Fibroblast of pulmonary artery (primary cell): ENCODE measurements at places on chromosomes 5 and 9.

GRCh38 chr9:77707383-77708063 lies 59.4 kb upstream of the GNA14 start:
- peak; percentile 99 for DNase-seq

DNA sequence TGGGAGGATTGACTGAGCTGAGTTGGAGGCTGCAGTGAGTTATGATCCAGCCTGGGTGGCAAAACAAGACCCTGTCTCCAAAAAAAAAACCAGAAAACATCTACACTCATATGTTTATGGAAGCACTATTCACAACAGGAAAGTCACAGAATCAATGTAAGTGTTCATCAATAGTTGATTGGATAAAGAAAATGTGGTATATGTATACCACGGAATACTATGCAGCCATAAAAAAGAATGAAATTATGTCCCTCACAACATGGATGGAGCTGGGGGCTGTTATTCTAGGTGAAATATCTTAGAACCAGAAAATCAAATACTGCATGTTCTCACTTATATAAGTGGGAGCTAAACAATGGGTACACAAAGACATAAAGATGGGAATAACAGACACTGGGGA lies 2.8 kb upstream of the SLC25A2 start:
- DNase-seq, result no peak

DNA sequence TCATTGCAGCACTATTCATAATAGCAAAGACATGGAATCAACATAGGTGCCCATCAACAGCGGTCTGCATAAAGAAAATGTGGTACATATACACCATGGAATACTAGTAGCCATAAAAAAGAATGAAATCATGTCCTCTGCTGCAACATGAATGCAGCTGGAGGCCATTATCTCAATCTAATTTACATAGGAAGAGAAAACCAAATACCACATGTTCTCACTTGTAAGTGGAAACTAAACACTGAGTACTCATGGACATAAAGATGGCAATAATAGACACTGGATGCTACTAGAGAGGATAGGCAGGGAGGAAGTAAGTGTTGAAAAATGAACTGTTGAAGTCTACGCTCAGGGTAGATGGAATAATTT lies 203.9 kb upstream of the CDH9 start:
- no peak for DNase-seq

- no peak for DNase-seq
These were observed 46.8 kb downstream of the NLN start for GRCh38 chr5:65768723-65769346.

GRCh38 chr9:115080242-115080641 lies 37.7 kb downstream of the TNC start:
- no peak for DNase-seq

GRCh38 chr5:174680901-174681565 lies 43.3 kb upstream of the MSX2 start:
- DNase-seq, result no peak

GRCh38 chr5:143986516-143987212 lies 174.7 kb downstream of the HMHB1 start:
- DNase-seq, result peak; percentile 81

- DNase-seq, result no peak
These were observed 2.3 kb upstream of the IRX2 start for GRCh38 chr5:2753452-2754420.
